Nephron progenitor cell (in vitro differentiated cells): ENCODE measurements at places on chromosomes 12 and 14.

- peaks cover 45% of the 10 kb centered on the region for H3K27me3 ChIP-seq
- peaks cover 11% of the 10 kb centered on the region for H3K4me1 ChIP-seq
- H3K36me3 ChIP-seq = no peaks in the 10 kb centered on the region
- H3K4me3 ChIP-seq = no peak overlapping the region
- no peak for DNase-seq
These were observed 4.3 kb upstream of the BCDIN3D start for GRCh38 chr12:49847161-49847560.

- H3K36me3 ChIP-seq = peaks cover 72% of the 10 kb centered on the region
- DNase-seq = no peak
- H3K27ac ChIP-seq = peak overlapping the region; percentile 81
- H3K4me3 ChIP-seq = no peak overlapping the region
- no peaks in the 10 kb centered on the region for H3K27me3 ChIP-seq
These were observed 73.7 kb downstream of the DCAF5 start for GRCh38 chr14:69079188-69079742.

DNA sequence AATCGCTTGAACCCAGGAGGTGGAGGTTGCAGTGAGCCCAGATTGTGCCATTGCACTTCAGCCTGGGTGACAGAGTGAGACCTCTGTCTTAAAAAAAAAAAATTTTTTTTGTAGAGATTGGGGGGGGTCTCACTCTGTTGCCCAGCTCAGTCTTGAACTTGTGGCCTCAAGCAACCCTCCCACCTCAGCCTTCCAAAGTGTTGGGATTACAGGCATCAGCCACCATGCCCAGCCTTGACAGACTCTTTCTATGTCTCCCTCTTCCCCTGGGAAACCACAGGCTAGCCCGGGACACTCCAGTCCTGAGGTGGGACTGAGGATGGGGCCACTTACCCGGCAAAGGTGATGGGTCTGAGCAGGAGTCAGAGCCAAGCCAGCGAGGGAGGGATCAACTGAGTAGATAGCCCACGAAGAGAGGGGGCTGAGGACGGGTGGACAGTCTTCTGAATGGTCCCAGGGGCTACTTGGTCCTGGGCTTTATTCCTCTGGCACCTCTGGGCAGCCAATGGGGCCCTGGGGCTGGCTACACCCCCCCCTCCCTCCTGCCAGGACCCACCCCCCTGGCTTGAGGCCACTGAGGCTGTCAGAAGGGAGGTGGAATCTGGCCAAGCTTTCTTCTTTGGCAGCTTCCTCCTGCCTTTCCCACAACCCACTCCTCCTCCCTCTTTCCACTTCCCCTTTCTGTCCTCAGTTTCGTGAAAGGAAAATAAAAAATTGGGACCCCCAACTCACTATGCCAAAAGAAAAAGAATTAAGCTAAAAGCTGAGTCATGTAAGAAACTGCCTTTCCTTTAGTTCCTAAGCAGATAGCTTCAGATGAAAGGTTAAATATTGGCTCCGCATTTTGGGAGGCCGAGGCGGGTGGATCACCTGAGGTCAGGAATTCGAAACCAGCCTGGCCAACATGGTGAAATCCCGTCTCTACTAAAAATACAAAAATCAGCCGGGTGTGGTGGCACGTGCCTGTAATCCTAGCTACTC, at the start of gene SDS:
Gene SDS (minus strand): TSS at position 453 of the 981 bp plus-strand sequence. CDS start 4,179 bp downstream, outside the sequence.
- DNase-seq = no peak
- no peaks in the 10 kb centered on the region for H3K36me3 ChIP-seq
- H3K27ac ChIP-seq = peak within 1 kb of the TSS; percentile 55
- H3K4me1 ChIP-seq = no peaks in the 10 kb centered on the region

- peaks cover 8% of the 10 kb centered on the region for H3K4me1 ChIP-seq
- peaks cover 31% of the 10 kb centered on the region for H3K36me3 ChIP-seq
- no peak overlapping the region for H3K4me3 ChIP-seq
- peaks cover 27% of the 10 kb centered on the region for H3K27me3 ChIP-seq
- no peak for DNase-seq
These were observed 55.5 kb downstream of the TTC7B start for GRCh38 chr14:90760591-90761316.

DNA sequence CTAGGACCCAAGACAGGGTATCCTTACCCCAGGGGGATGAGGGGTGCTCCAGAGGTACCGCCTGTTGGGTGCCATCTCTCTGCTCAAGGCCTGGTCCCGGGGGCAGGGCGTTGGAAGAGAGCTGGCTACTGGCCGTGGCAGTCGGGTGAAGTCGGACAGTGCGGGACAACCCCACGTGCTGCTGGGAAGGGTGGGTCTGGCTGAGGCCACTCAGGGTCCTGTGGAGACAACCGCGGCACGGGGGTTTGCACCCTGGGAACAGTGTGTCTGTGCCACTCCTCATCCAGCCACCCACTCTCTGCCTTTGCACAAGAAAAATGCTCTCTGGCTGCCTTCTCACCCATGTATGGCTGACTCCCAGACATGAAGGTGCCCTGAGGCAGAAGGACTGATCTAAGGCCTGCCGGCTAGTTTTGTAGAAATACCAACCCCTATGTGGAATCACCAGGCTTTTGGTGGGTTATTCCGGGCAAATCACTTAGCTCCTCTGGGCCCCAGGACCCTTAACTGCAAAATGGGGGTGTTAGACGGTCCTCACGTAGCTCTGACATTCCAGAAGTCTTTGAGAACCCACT, 56.5 kb downstream of the LTBP2 start:
- H3K36me3 ChIP-seq = no peaks in the 10 kb centered on the region
- H3K27me3 ChIP-seq = peaks cover 17% of the 10 kb centered on the region
- H3K4me3 ChIP-seq = no peak overlapping the region
- peaks cover 24% of the 10 kb centered on the region for H3K4me1 ChIP-seq

DNA sequence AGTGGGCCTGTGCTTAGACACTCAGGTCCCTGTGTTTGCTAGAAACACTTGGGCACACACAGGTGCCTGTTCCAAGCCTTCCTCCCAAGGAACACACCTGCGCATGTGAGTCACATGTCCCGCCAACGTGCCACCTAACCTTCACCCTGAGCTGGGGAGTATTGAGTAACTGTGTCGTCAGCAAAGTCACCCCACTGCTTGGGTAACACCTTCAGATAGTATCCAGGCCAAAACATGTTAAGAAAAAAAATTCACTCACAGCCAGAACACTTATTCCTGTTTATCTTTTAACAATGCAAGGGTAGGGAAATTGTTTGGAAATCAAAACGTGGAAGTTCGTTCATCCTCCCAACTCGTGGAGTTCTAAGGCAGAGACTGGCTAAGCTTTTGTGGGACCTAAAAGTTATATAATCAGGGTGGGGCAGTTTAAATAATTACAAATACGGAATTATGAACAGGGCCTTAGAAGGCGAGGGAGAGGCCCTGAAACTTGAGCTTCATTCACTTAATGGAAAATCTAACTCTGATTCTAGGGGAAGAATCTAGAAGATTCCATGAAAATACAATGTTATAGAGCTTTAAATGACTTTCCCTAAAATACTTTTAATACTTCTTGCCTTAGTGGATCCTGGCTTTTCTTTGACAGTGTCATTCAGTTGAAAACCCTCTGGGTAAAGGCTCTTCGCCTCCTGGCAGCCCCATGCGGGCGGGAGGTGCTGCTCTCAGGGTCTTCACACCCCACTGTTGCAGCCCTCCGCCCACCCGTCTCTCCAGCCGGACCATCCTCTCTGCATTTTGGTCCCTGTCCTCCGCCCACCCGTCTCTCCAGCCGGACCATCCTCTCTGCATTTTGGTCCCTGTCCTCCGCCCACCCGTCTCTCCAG, 30.3 kb upstream of the ADIPOR2 start:
- H3K4me3 ChIP-seq = peak overlapping the region; percentile 75
- peaks cover 23% of the 10 kb centered on the region for H3K4me1 ChIP-seq
- peaks cover 18% of the 10 kb centered on the region for H3K27me3 ChIP-seq
- no peaks in the 10 kb centered on the region for H3K36me3 ChIP-seq

- H3K4me1 ChIP-seq = peaks cover 43% of the 10 kb centered on the region
- DNase-seq = no peak
- no peaks in the 10 kb centered on the region for H3K27me3 ChIP-seq
These were observed 279.7 kb upstream of the SOX5 start for GRCh38 chr12:24229031-24229700.

DNA sequence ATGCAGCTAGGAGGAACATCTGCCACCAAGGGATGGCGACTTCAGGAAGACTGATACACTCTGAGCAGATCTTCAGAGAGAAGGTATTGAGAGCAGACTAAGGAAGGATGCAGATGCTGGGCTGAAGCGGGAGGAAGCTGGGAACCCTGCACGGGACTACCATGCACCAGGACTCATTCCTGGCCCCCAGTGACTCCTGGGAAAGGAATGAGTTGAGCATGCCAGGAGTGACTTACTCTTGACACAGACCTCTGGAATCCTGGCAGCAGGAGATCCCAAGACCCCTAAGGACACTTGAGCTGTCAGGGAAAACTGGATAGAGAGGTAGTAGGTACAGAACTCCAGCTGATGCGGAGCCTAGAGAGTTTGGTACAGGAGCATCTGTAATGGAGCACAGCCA, 336.1 kb downstream of the RPS29 start:
- no peak overlapping the region for H3K4me3 ChIP-seq
- H3K4me1 ChIP-seq = no peaks in the 10 kb centered on the region
- peaks cover 4% of the 10 kb centered on the region for H3K27me3 ChIP-seq
- no peak for DNase-seq

- DNase-seq = no peak
- no peaks in the 10 kb centered on the region for H3K36me3 ChIP-seq
- peaks cover 15% of the 10 kb centered on the region for H3K27me3 ChIP-seq
- no peak overlapping the region for H3K4me3 ChIP-seq
These were observed 12.8 kb upstream of the IFI27L2 start for GRCh38 chr14:94142247-94142646.

GRCh38 chr14:20327005-20327869, 5.8 kb downstream of the CCNB1IP1 start:
- H3K36me3 ChIP-seq = peaks cover 60% of the 10 kb centered on the region
- no peak overlapping the region for H3K4me3 ChIP-seq
- no peak for DNase-seq
- peaks cover 30% of the 10 kb centered on the region for H3K4me1 ChIP-seq

DNA sequence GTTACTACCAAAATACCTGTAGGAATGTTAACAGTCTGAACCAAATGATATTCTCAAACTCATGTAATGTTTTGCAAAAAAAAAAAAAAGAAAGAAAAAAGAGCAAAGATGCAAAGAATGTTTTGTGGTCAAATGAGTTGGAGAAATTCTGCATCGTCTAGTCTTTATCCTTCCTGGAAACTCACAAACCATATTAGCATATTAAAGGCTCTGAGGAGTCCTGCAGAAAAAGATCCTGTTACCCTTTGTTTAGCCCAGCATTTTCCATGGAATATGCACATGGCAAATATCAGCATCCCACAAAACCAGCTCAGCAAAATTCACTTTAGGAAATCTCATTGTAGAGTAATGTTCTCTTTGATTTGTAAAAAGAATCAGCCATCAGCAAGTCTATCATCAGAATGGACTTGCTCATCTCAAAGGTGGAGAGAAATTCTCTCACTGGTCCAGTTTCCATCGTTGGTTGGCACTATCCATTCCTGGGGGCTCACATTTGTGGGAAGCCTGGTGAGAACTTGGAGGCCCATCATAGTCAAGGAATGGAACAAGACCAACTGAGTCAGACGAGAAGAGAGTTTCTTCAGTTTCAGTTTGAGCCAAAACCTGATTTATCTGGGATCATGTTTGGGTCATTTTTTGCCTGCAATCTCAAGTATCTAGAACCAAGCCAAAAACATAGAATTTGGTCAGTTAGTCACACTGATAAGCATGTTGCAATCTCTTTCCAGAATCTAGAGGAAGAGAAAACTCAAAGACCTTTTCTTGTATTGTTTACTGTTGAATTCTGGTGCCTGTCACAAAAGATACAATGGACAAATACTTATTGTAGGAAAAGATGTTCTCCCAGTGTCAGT, 129.8 kb downstream of the TBX5 start:
- no peaks in the 10 kb centered on the region for H3K36me3 ChIP-seq
- peaks cover 93% of the 10 kb centered on the region for H3K27me3 ChIP-seq
- H3K4me3 ChIP-seq = no peak overlapping the region
- H3K27ac ChIP-seq = no peak overlapping the region
- H3K4me1 ChIP-seq = peaks cover 10% of the 10 kb centered on the region

DNA sequence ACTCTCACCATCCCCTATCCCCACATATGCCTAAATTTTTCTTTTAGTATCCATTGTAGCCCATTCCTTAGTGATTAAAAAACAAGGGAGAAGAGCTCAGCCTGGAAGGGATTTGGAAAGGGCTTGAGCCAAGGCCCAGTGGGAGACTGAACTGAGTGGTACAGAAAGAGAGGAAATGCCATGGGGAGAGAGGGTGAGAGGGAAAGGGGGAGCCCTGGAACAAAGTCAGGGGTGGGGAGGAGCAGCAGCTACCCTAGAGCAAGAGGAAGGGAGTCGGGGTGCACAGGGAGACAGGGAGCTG, 2.6 kb upstream of the ATN1 start:
- no peaks in the 10 kb centered on the region for H3K27me3 ChIP-seq
- no peak for DNase-seq
- H3K4me1 ChIP-seq = peaks cover 78% of the 10 kb centered on the region
- peaks cover 9% of the 10 kb centered on the region for H3K36me3 ChIP-seq
- peak overlapping the region; percentile 89 for H3K4me3 ChIP-seq
